CMK (cell line): ENCODE measurements at places on chromosomes 16 and 17.

DNA sequence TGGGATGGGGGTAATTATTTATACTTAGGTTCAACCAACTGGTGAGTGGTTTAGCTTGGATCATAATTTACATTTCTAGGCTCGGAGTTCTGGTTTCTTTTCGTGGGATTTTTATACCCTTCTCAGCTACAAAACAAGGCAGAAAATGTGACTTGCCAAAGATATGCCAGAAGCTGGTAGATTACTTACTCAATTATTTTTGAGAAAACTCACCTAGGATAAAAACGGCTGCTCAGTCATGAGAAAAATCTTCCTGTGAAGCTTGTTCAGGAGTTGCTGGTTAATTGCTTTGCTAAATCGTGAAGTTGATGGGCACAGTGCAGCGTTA lies 1.1 kb downstream of the NDEL1 start:
- no peak for DNase-seq

DNA sequence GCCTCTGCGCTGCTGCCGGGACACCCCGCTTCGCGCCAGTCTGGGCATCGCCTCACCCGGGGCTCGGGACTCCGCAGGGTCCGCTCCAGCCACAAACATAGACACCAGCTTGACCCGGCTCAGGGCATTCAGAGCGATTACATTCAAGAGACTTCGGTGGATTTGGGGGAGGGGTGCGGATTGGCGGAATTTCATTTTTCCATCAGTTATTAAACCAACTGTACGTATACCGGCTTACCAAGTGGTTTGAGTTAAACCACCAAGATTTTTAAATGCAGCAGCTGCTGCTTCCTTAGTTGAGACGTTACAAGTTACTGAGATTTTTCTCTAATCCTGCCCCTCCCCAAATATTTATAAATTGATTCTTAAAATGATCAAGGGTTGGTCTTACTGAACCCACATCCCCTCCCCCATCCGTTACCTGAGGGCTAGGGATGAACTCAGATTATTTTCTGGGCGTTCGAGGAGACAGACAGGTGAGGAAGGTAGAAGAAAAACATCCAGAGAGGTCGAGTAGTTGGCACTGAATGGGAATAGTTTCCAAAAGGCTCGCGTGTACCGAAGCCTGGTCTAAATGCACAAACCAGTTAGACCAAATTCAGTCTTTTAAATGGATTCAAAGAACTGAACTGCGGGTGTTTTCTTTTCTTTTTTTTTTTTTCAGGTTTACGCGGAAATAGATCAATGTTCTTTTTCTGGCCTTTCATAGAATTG lies 1.5 kb downstream of the CRHR1 start:
- no peak for DNase-seq

- no peak for DNase-seq
Measured at GRCh38 chr16:13480801-13481200, 439.2 kb upstream of the ERCC4 start.

DNA sequence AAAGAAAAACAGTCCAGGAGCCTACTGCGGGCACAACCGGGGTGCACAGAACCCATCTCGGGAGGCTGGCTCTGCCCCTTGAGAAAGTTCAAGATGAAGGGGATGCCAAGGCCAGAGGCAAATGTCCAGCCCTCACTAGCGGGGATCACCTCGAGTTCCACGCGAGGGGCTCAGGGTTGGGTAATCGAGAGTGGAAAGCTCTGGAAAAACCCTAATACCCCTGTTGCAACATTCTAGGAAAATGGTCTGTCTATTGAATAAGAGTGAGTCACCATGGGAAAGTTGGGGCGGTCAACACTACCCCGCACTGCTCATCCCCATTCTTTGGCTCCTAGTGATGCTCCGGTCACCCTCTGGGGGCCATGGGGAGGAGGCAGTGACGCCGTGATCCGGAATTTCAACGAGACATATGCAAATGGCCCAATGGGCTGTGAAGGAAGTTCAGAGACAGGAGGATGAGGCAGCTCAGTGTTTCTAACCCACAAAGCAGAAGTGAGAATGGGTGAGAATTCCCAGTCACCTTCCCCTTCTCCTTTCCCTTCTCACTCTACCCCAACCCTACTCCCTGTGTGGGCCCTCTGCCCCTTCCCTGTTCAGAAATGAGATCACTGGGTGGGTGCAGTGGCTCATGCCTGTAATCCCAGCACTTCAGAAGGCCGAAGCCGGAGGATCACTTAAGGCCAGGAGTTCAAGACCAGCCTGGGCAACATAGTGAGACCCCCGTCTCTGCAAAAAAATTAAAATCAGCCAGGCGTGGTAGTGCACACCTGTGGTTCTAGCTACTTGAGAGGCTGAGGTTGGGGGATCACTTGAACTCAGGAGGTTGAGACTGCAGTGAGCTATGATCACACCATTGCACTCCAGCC lies 22.4 kb downstream of the SOCS3 start:
- no peak for DNase-seq

DNA sequence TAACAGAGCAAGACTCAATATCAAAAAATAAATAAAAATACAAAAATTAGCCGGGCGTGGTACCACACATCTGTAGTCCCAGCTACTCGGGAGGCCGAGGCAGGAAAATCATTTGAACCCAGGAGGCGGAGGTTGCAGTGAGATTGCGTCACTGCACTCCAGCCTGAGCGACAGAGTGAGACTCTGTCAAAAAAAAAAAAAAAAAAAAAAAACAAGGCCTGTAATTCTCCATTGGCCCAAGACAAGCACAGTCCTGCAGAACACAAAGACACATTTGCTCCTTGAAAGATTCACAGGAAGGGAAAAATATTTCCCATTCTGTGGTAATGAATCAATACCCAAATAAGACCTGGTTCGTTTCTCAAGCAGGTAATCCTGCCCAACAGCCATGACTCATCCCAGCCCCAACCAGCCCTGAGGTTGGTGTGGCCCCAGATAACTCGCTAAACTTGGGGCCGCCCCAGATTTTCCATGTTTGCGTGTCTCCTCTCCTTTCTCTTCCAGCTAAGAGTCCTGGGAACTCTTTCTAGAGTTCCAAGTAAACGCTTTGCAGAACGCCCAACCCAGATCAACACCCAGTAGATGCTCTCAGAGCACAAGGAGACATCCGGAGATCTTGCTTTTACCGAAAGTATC lies 40.3 kb upstream of the SNN start:
- DNase-seq: no peak

GRCh38 chr16:24328835-24329452 lies 72.8 kb downstream of the CACNG3 start:
- DNase-seq: no peak

DNA sequence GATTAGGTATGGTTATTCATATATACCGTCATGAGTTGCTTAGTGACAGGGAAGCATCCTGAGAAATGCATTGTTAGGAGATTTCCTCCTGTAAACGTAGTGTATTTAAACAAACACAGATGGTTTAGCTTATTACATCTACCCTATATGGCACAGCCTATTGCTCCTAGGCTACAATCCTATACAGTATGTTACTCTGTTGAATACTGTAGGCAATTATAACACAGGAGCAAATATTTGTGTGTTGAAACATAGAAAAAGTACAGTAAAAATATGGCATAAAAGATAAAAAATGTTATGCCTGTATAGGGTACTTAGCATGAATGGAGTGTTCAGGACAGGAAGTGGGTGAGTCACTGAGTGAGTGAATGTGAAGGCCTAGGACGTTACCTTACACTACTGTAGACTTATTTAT lies 157.7 kb downstream of the CDH11 start:
- DNase-seq: no peak

- DNase-seq: no peak
Measured at GRCh38 chr16:59605706-59606105, 871.6 kb upstream of the GOT2 start.

DNA sequence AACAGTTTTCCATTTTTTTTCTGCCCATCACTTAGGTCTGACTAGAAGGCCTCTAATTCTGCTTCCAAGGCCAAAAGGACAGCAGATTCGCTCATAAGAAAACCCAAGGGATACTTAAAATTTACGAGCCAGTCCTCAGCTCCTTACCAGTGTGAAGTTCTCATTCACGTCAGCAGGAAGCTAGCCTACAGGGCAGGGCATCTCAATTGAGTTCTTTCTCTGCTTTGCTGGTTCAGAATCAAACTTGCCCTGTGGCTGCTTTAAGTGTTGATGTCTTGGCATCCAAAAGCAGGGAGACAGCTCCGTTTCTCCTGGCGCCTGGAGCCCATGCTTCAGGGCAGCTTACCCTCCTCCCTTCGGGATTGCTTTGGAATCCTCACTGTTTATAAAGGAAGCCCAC lies 136.0 kb downstream of the ANKFN1 start:
- no peak for DNase-seq

DNA sequence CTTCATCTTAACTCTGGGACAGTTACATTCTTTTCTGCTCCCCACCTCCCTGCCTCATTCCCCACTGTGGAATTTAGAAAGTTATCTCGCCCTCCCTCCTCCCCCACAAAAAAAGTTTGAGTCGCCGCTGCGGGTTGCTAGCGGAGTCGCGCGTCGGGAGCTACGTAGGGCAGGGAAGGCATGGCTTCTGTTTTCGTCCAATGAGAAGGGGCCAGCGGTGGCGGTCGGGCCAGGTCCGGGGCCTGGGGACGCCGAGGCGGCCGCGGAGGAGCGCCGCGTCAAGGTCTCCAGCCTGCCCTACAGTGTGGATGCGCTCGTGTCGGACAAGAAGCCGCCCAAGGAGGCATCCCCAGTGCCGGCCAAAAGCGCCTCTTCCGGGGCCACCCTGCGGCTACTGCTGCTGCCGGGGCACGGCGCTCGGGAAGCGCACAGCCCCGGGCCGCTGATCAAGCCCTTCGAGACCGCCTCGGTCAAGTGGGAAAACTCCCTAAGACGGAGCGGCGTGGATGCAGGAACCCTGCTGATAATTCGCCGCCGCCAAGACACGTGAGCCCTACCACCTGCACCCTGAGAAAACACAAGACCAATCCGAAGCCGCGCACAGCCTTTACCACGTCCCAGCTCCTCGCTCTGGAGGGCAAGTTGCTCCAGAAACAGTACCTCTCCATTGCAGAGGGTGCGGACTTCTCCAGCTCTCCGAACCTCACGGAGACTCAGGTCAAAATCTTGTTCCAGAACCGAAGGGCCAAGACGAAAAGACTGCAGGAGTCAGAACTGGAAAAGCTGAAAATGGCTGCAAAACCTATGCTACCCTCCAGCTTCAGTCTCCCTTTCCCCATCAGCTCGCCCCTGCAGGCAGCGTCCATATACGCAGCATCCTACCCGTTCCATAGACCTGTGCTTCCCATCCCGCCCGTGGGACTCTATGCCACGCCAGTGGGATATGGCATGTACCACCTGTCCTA lies 8.9 kb downstream of the OR4D1 start:
- no peak for DNase-seq

GRCh38 chr17:79082311-79083190 lies 7.9 kb downstream of the ENGASE start:
- DNase-seq: no peak

- DNase-seq: no peak
Measured at GRCh38 chr16:12235110-12235509, 258.6 kb downstream of the SNX29 start.

DNA sequence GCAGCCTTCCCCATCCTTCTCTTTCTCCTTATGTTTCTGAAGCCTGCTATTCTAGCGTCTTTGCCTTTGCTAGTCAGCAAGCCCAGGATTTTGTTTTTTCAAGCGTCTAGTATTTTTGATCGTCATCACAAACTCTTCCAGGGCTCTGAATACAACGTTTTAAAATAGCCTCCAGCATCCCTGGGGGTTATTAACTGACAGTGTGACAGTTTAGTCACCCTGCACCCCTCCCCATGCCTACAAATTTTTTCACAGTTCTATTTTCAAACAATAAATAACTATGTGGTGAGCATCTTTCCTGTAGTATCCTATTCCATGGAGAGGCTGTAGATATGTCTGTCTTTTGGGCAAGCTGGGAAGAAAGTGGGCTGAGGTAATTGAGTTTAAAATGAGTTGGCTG lies 280.9 kb downstream of the MAP2K4 start:
- no peak for DNase-seq

GRCh38 chr16:11114366-11115164 lies 141.4 kb downstream of the SOCS1 start:
- no peak for DNase-seq

DNA sequence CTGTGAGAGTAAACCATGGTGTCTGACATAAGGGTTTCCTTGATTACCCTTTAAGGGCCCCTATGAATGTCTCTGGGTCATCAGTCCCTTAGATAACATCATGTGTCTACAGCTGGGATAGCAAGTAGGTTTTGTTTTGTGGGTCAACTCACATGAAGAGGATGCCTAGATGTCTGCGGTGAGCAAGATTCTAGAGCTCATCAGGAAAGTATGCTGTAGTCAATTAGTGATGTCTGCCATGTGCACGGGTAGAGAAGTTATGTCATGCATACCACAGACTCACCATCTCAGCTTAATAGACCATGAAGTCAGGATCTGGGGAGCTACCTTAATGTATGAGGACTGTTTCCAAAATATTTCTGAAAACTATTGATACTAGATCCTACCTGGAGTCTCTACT lies 57.5 kb downstream of the CDH13 start:
- DNase-seq: no peak

GRCh38 chr17:3543453-3543852 lies 14.2 kb downstream of the TRPV3 start:
- no peak for DNase-seq

DNA sequence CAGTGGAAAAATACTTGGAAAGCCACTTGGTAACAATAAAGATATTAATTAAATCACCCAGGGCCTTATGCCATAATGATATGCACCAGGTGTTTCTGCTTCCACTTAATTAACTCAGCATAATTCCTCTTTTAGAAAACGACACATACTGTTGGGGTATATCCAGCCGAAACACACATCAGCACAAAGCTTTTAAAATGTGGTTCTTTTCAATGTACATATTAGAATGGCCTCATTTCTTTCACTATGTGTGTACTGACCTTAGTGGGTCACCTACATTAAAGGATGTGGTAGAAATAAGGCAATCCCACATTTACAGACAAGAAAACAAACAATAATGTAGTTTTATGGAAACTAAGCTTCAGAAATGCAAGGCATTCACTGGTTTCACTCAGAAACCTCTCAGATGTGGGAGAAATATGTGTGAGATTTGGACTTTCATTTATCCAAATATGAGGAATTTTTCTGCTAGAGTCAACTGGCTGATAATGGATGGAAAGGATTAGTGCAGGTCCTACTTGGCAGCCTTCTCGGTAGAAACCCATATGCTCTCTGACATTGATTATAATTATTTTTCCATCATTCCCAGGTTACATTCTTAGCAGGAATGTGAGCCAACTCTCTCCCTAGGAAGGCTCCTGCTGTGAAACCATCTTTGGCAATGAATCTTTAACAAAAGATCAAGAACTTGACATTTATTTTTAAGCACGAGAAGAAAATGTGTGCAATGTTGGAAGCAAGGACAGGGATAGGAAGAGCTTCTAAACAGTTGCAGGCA lies 66.7 kb upstream of the DHX40 start:
- DNase-seq: no peak

GRCh38 chr16:11093572-11094074 lies 149.3 kb downstream of the CLEC16A start:
- DNase-seq: no peak

GRCh38 chr17:66542129-66542966 lies 239.9 kb downstream of the PRKCA start:
- no peak for DNase-seq

- DNase-seq: no peak
Measured at GRCh38 chr16:76800196-76800595, 390.8 kb upstream of the MON1B start.

- no peak for DNase-seq
Measured at GRCh38 chr17:16986391-16986790, 14.5 kb upstream of the TNFRSF13B start.
